ENCODE measurements at places on chromosomes 12 and 14.

- DNase-seq = peak; percentile 69
Measured at GRCh38 chr12:113075137-113075683, 18.7 kb downstream of the DTX1 start.

- no peak for DNase-seq
Measured at GRCh38 chr14:54722791-54723432, 156.0 kb downstream of the SAMD4A start.

DNA sequence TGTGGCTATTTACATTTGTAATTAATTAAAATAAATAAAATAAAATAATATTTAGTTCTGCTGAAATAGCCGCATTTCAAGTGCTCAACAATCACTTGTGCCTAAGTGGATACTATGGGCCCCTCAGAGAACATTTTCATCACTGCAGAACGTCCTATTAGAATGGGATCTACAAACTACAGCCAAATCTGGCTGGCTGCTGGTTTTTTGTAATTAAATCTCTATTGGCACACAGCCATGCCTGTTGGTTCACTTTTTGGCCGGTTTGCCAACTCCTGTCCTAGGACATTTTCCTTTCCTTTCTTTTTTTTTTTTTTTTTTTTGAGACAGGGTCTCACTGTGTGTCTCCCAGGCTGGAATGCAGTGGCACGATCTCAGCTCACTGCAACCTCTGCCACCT lies 9.8 kb downstream of the CCDC63 start:
- DNase-seq = no peak

DNA sequence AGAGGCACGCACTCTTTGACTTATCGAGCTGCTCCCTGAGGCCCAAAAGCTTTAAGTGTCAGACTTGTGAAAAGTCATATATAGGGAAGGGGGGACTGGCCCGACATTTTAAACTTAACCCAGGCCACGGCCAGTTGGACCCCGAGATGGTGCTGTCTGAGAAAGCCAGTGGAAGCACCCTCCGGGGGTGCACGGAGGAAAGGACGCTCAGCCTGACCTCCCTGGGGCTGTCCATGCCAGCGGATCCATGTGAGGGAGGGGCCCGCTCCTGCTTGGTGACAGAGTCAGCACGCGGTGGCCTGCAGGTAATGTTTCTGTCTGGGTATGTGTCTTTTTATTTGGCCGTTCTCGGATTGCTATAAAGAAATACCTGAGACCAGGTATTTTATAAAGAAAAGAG lies 7.0 kb downstream of the ZNF839 start:
- DNase-seq = no peak

GRCh38 chr12:1630133-1630826 lies 1.2 kb downstream of the WNT5B start:
- DNase-seq = no peak

- DNase-seq = no peak
Measured at GRCh38 chr14:99195602-99196309, 76.2 kb downstream of the BCL11B start.

- DNase-seq = no peak
Measured at GRCh38 chr12:41515953-41516352, 327.8 kb downstream of the PDZRN4 start.

- no peak for DNase-seq
Measured at GRCh38 chr12:49255857-49256637, 8.8 kb upstream of the TUBA1C start.

Measured in CD4-positive, alpha-beta T cell treated with Interferon gamma for 1 hour (primary cell).